ENCODE measurements at places on chromosomes 4 and X. TPM values are rescaled to one million over a fixed set of nuclear protein-coding genes. Genes with fewer than 3 reads are reported as not detected.

The ITIH6 gene
- 0.18 TPM for polyA plus RNA-seq

The ENAM gene
- polyA plus RNA-seq: 6.0 TPM

The TMEM150C gene
- polyA plus RNA-seq: 27.5 TPM

The CTAG1B gene
- polyA plus RNA-seq: not detected

The CXCL5 gene
- 0.17 TPM for polyA plus RNA-seq

The COL25A1 gene
- polyA plus RNA-seq: 20.0 TPM

DNA sequence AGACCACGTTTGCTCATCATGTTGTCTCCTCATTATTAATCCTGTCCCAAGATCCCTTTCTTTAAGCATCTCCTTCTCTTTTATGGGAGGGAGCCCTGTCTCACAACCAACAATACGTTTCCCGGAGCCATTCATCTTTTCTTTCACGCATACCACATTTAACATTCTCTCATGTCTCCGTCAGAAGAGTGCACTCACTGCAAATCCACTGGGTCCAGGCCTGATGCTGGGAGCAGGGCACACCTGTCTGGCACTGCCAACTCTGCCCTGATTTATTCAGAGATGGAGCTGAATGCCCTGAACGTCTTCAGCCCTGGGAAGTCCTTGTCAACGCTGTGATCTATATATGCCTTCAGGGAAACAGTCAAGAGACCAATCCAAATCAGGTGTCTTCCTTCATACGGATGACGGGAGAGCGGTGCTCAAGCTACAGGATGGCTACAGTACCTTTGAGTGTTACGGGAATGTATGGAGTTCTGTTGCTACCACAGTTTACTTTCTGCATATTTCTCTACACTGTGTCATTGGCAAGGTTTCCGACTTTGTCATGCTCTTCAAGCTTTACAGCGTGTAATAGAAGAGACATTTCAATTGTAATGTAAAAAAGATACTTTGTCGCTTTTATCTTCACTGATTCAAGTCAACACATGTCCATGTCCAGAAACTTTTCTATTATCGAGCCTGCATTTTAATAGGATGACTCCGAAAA, 140.4 kb upstream of the SLITRK2 start:
- no peak for DNase-seq

- DNase-seq: no peak
Observed at GRCh38 chrX:28498658-28499057, 88.6 kb upstream of the IL1RAPL1 start.

- DNase-seq: no peak
Observed at GRCh38 chr4:27088491-27088890, 227.8 kb downstream of the STIM2 start.

GRCh38 chr4:74659576-74660411, 134.5 kb downstream of the BTC start:
- no peak for DNase-seq

GRCh38 chrX:56268888-56269287, 36.7 kb downstream of the KLF8 start:
- DNase-seq: no peak

DNA sequence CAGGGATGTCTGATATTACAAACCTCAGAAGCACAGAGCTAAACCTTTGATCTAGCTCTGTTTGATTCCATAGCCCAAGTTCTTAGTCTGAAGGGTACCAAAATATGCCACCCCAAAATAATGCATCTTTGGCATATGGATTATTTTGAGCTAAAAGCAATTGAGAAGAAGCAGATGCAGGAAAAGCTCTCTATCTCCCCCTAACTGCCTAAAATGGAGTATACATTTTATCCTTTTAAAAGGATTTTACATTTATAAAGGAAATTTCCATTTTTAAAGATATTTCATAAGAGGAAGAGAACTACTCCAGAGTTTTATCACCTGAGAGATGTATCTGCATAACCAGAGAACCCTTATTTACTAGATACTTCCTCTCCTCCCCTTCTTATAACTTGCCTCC, 158.7 kb downstream of the ZNF674 start:
- DNase-seq: no peak

GRCh38 chr4:168361365-168362024, 42.9 kb upstream of the DDX60 start:
- no peak for DNase-seq

DNA sequence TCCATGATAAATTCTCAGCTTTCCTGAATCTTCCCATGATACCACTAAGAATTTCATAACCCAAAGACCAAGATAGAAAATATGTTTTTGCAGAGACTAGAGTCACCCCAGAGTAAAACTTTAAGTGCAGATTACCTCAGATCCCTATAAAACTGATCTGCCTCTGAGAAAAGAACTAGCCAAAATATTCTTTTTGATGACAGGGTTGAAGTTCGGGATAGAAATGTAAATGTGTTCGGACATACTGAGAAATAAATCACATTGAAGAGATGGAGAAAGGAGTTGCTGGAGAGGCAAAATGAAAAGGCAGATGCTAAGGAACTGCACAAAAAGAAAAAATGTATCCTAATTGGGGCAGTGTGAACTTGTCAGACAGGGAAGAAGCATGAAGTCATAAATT, 501.8 kb downstream of the ANKRD50 start:
- DNase-seq: no peak

DNA sequence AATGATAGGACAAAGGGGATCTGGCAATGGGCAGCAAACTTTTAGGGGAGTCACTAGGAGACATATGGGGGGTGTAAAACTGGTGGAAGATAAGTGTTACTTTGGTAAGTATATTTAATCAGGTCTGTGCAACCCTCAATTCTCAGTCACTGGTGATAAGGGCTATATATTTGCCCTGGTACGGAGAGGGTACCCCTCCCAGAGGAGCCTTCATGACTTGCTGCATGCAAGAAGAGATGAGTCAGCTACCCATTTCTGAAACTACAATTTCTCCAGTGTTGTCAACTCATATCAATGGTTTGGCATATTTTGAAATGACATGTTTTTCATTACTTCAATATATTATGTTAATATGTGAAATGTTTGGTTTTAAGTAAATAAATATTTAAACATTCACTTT, 14.3 kb downstream of the SMARCAD1 start:
- no peak for DNase-seq

DNA sequence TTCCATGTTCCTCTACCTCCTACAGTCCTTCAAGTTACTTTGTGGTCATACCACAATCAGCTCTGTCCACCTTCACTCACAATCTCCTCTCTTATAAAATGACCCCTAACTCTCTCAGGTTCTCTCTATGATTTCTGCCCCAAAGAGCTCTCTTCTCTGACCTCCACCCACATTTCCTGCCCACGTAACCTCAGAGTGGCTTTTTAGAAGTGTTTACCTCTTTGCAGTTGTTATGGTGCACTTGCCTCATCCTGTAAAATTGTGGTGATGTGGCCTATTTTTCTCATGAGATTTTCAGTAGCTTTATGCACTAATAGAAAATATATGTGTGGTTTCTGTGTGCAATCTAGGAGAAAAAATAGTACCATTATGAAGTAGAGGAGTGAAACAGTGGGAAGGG, 215.8 kb downstream of the PACRGL start:
- DNase-seq: no peak

GRCh38 chr4:47824840-47825239, 13.0 kb downstream of the CORIN start:
- peak; percentile 27 for DNase-seq

DNA sequence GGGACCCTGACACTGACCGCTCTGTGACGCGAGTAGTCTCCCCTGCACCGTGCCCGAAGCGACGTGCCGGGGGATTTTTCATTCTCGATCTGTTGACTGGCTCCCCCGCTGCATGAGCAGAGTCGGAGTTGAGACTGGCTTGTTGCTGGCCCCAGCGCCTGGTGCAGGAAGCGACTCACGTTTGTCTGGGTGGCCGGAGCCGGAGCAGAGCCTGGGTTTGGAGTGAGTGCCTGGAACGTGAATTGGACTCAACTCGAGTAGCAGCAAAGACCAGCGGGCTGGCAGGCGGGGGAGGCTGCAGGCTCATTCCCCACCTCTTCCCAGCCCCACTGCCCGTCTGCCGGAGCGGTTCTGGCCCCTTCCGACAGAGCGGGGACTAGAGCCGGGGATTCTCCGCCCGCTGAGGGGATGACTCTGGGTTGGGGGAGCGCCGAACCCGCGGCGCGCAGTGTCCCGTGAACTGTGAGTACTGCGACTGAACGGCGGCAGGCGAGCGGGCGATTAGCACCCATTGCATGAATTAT, 554 bp downstream of the PCDH7 start:
- DNase-seq: no peak

GRCh38 chr4:38386654-38387188, 277.3 kb upstream of the KLF3 start:
- no peak for DNase-seq

Measured in right renal cortex interstitium (tissue), 3 donors.